ENCODE measurements at places on chromosomes 3 and 15.

DNA sequence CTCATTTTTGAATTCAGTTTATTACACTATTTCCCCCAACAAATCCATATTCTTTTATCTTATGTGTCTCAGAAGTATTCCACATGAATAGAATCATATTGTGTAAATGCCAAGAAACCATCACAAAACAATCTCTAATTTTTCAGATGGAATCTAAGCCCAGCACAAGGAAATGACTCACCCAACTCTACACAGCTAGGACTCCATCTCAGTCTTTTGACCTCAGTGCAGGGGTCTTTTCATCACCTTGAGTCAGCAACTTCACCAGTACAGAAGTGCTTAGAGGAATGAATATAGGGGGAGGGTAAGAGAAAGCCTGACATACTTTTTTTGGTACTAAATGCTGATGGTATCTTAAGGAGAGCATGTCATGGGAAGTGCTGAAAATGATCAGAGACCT, 169.3 kb upstream of the LRRN1 start:
- no peak for DNase-seq

DNA sequence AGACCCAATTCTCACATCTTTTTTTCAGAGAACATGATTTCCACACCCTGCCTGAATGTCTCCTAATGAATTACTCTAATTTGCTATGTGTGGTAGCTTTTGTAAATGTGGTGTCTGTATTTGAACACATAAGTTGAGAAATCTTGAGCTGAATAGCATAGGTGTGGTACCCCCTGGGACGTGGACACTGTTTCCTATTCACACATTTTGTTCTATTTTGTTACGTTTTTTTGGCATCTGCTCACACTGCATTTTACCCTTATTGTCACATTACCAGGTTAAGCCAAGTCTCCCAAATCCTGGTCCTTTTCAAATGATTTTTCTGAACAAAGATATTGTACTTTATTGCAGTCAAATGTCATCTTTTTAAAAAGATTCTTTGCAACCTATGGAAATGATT, 6.8 kb upstream of the MAPK6 start:
- no peak for DNase-seq

DNA sequence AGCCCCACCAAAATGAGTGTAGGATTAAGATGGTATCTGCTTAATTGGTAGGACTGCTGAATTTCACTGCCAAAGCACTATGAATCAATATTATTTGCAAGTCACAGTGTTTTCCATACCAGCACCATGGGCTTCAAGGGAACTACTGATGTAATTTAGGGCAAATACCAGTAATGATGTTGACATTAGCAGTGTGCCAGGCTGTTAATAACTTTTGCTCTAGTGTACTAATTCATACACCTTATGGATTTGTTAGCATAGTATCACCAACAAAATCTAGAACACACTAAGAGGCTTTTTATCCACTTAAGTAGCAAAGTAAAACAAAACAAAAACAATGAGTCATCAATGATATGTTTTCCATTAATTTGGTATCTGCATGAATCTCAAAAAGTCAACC, 888.2 kb downstream of the CADM2 start:
- DNase-seq: no peak

- DNase-seq: no peak
Observed at GRCh38 chr3:71806736-71807135, 21.8 kb upstream of the PROK2 start.

DNA sequence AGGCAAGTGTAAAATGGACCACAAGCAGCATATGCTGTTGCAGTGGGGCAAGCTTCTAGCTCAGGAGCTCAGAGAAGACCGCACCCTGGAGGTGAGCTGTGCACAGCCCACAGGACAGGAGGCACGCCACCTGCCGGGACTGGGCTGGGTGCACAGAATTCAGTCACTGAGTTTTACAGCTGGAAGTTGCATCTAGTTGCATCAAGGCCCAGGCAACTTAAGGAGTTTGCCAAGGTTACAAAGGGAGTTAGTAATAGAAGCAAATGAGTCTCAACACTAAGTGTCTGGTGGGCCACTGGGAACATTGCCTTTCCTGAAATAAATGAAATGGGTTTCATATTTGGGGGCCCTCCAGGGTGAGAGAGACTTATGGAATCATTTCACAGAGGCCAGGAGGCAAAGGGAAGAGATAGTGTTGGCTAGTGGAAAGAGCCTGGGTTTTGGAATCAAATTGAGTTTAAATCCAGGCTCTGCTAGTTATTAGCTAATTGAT, 36.0 kb upstream of the TIMP4 start:
- no peak for DNase-seq

- no peak for DNase-seq
Observed at GRCh38 chr3:197258168-197258755, 40.1 kb downstream of the DLG1 start.

GRCh38 chr3:159128628-159129027, 326.8 kb downstream of the MFSD1 start:
- DNase-seq: no peak

DNA sequence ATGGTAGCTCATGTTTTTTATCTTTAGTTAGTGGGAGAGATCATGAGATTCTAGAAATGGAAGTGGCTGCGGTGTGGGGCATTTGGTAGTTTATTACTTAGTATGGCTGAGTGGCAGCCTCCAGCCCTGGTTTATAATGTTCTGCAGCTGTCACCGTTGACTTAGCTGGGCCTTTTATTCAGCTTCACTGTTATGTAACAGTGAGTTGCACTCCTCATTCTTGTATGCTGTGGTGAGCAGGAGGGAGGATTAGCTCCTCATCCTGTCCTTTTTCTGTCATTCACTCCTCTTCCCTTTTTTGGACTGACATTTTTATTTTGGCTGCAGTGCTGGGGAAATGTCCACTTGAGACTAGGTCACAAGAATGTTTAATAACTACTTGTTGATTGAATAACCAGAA, 29.5 kb downstream of the RAD54L2 start:
- no peak for DNase-seq

GRCh38 chr3:7651274-7651673, 790.4 kb downstream of the GRM7 start:
- no peak for DNase-seq

DNA sequence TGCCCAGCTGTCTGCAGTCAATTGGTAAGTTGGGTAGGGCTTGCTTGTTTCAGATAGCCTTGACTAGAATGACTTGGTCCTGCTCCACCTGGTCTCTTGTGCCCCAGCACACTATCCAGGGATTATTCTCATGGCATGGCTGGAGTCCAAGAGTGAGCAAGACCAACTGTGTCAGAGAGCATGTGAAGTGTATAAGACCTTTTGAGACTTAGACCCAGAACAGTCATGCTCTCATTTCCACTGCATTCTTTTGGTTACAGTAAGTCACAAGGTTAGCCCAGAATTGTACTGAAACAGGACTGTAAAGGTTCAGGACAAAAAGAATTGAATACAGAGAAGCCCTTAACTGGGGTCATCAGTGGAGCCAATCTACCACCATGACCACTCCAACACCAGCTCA, 650.8 kb upstream of the ADAMTS9 start:
- DNase-seq: no peak

GRCh38 chr15:52427804-52428203, 100.9 kb downstream of the MYO5A start:
- DNase-seq: no peak

DNA sequence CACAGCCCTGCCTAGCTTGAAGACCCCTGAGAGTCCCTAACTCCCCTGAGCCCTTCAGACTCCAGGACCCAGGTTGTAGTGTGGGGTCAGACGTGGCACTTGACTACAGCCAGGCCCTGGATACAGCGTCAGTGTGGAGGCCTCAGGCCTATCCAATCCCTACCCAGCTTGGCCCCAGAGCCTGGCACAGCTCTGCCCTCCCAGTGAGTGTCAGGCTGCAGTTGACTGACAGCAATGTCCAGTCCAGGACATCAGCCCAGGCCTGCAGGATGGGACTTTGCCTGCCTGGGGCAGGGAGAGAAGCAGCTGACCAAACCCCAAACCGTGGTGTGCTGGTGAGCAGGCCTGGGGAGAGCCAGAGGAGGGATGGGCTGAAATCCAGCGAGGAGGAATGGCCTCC, 27.3 kb downstream of the KLF13 start:
- DNase-seq: no peak

- DNase-seq: no peak
Observed at GRCh38 chr3:88988906-88989305, 118.5 kb upstream of the EPHA3 start.

DNA sequence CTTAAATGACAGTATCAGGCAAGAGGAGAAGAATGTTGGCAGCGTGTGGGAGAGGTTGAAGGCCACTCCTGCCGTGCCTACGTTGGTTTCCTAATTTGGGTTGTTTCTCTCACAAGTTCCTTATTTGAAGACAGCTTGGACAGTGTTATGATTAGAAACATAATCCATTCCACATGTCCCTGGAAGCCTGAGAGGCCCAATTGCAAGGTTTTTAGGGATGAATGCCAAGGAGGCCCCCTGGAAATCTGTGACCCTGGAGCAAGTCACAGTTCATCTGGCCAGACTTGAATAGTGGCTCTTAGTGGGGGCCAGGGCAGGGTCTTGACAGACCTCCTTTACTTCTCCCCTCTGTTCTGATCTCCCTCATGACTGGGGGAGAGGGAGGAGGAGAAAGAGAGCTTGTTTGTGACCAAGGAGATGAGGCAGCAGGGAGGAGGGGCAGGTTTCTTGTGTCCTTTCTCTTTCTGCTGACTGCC, 584.4 kb upstream of the TBL1XR1 start:
- DNase-seq: no peak

DNA sequence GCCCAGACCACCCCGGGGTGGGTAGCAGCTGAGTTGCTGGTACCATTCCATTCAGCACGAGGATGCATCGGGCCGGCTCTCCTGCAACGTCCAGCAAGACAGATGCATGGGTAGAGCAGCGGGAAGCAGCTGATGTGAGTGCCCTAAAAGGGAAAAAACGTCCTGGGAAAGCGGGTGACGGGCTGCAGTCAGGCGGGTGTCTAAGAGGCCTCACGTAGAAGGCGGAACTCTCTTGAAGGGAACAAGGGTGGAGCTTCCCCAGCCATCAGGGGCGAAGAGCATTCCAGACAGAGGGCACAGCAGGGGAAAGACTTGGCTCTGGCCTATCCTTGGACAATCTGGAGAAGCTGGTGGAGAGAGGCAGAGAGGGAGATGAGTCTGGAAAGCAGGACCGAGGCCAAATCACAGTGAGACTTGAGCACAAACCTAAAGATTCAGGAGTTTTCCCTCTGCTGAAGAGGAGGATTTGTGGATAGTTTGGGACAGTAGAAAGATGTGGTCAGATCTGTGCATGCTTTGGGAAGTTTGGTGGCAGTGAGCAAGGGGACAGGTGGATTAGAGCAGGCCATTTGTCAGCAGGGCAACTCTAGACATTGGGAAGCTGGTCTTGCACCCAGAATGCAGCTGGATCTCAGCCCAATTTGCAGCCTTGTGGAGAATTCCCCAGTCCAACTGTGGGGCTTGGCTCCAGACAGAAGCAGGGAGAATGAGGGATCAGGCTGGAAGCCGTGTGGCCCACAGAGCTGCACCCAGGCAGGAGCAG, 70.7 kb downstream of the SEMA5B start:
- no peak for DNase-seq

- DNase-seq: no peak
Observed at GRCh38 chr15:29172742-29173725, 96.6 kb downstream of the NSMCE3 start.

DNA sequence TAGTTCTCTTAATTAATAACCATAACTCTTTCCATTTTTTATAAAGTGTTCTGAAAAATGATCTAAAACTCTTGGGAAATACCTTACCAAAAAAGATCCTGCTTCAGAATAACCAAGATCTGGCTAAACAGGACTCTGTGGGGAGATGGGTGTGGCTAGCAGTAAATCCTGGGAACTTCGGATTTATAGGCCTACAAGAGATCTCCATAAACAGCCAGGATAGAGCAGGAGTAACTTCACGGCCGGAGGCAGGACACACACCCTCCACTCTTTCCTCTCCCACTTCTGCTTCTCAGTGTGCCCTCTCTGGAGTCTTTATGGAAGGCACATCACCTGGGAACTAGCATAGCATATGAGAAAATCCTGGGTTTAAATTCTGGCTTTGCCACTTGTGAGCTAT, 309.4 kb upstream of the SOX2 start:
- no peak for DNase-seq

DNA sequence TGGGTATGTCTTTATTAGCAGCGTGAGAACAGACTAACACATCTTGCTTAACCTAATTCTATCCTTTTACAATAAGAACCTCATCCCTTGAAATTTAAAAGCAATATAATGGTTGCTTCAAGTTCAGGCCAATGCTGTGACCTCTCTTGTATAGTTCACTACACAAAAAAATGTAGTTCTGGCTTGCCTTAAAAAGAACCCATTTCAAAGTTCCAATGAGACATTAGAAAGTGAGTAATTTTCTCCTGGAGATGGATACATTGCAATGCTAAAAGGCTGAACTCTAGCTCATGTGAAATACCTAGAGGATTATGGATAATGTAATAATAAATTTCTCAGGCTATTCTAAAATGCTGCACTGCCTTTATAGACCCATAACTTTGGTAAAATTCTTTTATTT, 47.8 kb downstream of the ATP13A4 start:
- no peak for DNase-seq

- no peak for DNase-seq
Observed at GRCh38 chr15:48005077-48005476, 115.7 kb upstream of the SLC24A5 start.

- DNase-seq: no peak
Observed at GRCh38 chr15:34436126-34436955, 1.3 kb downstream of the GOLGA8A start.

- no peak for DNase-seq
Observed at GRCh38 chr3:4355401-4356219, 52.4 kb downstream of the SETMAR start.

GRCh38 chr15:63264688-63265293, 12.6 kb upstream of the APH1B start:
- DNase-seq: no peak

- DNase-seq: no peak
Observed at GRCh38 chr3:136957751-136958288, at the start of gene IL20RB. Gene IL20RB, plus strand, starts transcription at chr3:136957983. Its CDS starts 131 bp downstream, at chr3:136958114.

DNA sequence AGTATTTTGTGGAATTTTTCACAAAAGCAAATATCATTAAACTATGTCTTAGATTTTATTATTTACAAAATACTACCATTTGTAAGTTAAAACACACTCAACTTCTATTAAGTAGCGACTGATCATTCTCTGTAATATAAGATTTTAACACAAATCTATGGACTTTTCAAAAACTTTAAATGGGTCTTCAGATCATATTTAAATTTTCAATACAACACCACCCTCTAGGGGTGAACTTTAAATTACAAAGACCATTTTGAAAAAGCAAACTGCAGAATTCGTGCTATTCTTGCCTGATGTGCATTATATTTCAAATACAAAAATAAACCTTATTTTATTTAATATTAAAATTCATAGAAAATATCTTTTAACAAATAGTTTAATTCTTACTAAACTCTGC, 8.2 kb upstream of the VGLL4 start:
- no peak for DNase-seq

- DNase-seq: no peak
Observed at GRCh38 chr3:25547943-25548674, 116.6 kb downstream of the TOP2B start.

GRCh38 chr3:184619369-184619768, 57.8 kb downstream of the EPHB3 start:
- no peak for DNase-seq
